ENCODE measurements at places on chromosomes 3 and 15.

- no peak for DNase-seq
These were observed 1.0 kb downstream of the EOMES start for GRCh38 chr3:27720899-27721716.

DNA sequence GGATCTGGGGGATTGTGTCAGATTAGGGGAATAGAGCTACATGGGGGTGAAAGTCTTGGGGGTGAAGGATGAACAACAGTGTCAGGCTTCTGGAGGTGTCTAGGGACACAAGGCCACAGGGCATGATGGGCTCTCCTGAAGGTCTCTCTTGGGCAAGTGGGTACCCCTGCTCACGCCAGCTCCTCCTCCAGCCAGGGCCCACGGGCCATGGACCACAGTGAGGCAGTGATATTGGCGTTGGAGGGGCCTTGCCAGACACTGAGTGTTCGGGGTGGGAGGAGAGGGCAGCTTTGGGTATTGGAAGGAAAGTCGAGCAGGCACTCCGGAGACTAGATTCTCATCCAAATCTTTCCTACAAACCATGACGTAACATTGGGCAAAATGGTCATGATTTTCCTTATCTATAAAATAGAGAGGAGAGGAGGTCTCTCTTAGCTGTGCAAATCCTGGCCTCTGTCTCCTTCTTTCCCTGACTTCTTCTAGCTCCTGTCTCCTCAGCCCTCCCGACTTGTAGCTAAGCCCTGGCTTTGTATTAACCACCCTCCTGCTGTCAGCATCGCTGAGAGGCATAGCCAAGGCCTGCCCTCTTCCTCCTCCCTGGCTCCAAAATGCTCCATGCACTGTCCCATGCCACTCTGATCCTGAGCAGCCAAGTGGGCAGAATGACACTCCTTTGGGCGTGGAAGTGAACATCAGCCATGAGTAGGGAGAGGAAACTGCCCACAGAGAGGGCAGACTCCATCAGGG is 24.0 kb upstream of the SRP14 start:
- no peak for DNase-seq

DNA sequence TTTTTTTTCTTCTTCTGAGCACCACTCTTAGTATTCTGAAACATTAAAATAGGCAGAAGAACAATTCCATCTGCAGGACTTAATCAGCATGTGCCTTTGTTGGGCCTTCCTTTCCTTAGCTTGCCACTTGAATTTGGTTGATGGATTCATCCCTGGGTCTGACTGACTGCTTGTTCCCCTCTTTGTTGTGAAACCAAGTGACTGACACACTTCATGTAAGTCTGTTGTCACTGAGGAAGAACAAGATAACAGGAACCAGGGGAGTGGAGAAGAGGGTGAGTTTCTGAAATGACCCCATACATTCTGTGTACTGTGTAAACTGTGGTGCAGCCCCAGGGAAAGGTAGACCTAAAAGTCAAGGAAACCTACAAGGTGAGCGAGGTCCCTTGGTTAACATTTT is 188.7 kb upstream of the TBC1D5 start:
- no peak for DNase-seq

GRCh38 chr3:146974001-146974400 is 368.9 kb upstream of the PLSCR5 start:
- DNase-seq: no peak

GRCh38 chr3:78900426-78900825 is 867.4 kb downstream of the ROBO1 start:
- DNase-seq: no peak

DNA sequence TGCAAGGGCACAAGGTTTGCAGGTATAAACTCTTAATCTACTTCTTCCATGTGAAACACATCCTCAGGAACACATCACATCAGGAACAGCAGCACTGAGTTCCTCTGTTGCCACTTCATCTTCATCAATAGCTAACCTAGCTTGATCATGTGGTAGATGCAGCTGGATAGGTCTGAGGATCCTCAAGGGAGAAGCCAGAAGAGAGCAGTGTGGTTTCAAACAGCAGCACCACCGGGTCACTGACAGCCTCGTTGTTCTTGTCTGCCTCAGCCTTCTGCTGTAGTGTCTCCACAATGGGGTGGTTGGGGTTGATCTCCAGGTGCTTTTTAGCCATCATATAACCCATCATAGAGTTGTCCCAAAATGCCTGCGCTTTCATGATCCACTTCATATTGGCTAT is 58.8 kb downstream of the ADAM10 start:
- DNase-seq: no peak

GRCh38 chr3:97822359-97822775 is 556 bp downstream of the CRYBG3 start:
- peak; percentile 11 for DNase-seq

DNA sequence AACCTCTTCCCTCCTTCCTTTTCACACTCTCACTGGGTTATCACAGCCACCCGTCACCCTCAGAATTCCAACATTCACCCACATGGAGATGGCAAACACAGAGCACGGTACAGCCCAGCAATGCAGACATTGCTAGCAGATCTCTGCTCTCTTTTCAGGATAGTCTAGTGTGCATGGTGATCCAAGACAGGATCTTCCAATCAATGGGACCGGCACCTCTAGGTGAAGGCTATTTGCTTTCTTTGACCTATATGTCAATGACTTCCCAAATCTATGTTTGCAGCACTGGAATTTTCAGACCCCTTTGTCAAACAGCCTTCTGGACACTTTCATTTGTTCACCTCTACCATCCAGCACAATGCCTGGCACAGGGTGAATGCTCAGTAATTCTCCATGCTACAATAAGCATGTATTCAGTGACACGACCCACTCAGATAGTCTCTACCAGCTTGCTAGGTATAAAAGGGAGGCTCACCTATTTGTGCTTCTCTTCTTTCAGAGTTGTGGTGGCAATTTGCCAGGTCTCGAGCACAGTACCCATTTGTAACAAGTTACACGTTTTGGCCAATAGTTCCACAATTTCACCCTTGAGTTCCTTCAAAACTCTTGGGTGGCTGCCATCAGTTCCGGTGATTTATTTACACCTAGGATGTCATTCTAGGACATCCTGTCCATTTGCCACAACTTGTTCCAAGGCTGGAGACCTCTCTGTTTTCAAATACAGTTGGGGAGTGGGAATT is 279.1 kb upstream of the ICE2 start:
- DNase-seq: no peak

DNA sequence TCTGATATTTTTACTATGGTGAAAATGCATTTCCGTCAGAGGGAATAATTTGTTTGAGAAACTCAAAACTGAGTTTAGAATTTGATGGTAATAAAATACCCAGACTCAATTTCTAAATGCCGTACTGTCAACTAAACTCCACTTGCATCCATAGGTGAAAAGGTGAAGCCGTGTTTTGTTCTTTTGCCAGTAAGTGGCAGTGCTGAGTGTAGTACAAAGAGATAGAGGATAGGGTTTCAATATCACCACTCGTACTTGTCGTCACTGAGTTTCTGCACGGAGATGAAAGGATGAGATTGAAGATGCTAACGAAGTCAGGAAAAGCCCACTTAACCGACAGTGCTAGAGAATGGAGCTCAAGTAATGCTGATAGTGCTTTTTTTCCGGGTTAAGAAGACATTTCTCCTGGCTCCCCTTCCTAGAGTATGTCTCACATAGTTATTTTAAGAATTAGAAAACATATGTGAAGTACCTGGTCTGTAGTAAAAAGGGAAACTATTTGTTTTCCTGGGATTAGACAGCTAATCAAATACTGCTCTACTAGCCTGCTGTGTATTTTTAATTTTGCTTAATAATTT is 345.1 kb downstream of the IL5RA start:
- no peak for DNase-seq

- no peak for DNase-seq
These were observed 74.2 kb upstream of the GAP43 start for GRCh38 chr3:115549071-115549470.

GRCh38 chr3:140950144-140950543 is 8.5 kb downstream of the SLC25A36 start:
- DNase-seq: no peak

GRCh38 chr3:67388738-67389137 is 265.7 kb downstream of the SUCLG2 start:
- DNase-seq: no peak

- DNase-seq: no peak
These were observed 44.9 kb upstream of the SEC13 start for GRCh38 chr3:10365791-10366190.

- no peak for DNase-seq
These were observed 140.5 kb upstream of the ADAMTS9 start for GRCh38 chr3:64828276-64828675.

- no peak for DNase-seq
These were observed 16.1 kb upstream of the TM4SF1 start for GRCh38 chr3:149393345-149394160.

DNA sequence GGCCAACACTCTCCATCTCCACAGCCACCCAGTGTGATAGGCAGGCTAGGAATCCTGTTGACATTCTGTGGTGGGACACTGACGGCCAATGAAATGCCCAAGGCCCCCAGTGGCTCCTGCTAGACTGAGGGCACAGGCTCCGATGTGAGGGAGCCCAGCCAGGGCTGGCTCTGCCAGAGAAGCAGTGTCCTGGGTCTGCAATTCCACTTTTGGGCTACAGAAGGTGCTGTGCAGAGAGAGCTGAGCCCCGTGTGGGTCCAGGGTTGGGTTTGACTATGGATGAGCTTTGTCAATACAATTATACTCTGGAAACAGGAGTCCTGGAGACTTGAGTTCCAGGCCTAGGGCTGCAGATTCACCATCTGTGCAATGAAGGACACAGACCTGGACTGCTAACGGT is 55.7 kb upstream of the TMEM115 start:
- no peak for DNase-seq

- DNase-seq: no peak
These were observed 98.0 kb upstream of the TNIK start for GRCh38 chr3:171558188-171558696.

- no peak for DNase-seq
These were observed 25.2 kb downstream of the TNK2 start for GRCh38 chr3:195883160-195883559.

GRCh38 chr3:5262507-5262906 is 75.0 kb downstream of the EDEM1 start:
- DNase-seq: no peak

- no peak for DNase-seq
These were observed 341.5 kb upstream of the DNAJC19 start for GRCh38 chr3:181330821-181331563.

DNA sequence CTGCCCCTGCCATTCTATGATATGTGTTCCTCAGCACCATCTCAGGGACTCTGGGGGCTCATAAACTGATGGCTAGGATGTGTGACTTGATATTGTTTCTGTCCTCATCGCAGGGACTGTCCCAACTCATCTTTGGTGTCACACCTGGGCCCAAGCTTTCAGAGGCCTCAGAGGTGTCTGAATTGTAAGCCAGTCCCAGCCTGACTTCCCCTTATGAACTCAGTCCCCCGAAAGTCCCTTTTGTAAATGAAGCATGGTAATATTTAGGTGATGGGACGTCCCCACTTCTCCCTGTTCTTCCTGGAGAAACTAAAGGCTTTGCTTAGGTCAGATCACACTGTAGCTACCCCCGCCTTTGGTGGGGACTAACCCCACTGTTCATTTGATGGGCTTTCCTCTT is 142.4 kb upstream of the TLE3 start:
- no peak for DNase-seq

DNA sequence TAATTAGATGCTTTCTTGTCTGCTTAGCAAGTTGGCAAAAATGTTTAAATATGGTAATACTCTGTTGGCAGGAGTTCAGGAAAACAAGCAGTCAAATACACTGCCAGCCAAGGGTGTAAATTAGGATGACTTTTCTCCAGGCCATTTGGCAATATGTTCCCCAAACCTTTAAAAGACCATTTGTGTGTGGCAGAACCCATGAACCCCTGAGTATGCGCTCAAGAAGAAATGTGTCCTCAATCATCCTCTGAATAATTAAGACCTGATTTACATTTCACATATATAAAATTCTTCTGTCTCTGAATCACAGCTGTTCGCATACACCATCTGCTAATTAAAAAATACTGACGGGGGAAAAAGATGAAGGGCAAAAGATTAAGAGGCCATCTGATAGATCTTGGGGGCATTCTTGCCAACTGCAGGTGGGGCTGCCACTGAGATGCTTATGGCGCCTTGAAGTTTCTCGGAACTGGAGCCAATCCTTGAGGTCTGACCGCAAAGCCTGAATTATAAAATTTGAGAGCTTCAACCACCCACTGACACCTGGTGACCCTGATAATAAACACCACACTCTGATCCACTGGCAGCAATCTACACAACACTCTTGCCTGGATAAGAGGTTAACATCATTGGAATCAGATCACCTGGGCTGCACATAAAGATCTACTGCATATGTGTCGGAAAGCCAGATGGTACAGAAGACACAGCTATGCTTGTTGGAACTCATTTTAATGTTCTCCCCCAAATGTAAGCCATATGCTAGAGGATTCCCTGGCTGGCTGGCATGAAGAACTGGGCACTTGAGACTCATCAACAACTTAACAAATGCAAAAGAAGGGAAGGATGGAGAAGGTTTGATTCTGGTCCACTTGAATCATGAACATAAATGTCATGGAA is 190.6 kb downstream of the OSBPL10 start:
- DNase-seq: no peak

- no peak for DNase-seq
These were observed 204.4 kb upstream of the RASGRP1 start for GRCh38 chr15:38768970-38769369.

DNA sequence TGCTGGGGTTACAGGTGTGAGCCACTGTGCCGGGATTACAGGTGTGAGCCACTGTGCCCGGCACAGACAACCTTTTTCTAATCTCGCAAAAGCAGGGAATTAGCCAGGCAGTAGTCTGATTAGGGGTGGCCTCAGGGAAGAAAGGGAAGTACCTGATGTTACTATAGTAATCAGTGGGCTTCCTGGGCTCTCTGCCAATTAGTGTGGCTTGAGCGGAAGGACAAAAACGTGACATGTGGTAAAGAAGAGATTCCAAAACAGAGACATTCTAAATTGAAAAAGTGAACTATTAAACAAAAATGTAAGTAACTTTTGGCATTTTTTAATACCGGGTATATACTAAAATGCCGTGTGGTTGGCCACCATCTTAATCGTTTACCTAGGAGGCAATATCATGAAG is 48.1 kb downstream of the CFAP20DC start:
- DNase-seq: no peak

- DNase-seq: no peak
These were observed 761 bp upstream of the ZNF35 start for GRCh38 chr3:44647771-44648170.

DNA sequence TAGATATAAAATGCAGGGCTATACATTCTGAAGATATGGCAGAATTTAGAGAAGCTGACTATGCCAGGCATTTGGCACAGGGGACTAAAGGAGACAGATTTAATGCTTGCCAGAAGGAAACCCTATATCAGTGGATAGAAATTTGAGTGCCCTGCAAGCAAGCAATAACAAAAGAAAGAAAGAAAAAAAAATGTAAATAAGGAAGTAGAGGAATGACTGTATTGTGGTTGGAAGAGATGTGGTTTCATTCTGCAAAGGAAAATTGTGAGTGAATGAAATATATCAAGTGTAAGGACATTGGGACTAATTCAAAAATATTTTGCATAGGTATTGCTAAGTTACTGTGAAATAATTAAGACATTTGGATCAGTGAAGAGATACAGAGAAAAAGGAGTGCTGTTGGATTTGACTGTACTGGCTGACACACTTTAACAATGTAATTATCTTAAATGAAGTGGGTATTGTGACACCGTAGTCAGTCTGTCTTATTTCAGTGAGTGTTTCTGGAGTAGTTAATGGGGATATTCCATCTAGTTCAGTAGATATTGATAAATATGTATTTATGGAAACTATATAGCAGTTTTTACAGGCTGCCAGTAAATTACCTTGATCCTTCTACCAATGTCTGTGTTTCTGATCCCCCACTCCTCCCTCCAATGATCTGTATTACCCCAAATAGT is 418.2 kb downstream of the CNTN4 start:
- DNase-seq: no peak

- DNase-seq: no peak
These were observed 38.5 kb downstream of the STARD5 start for GRCh38 chr15:81285461-81285860.

All from effector memory CD8-positive, alpha-beta T cell (primary cell).